ENCODE measurements at places on chromosomes 16 and 17.
A peak's percentile ranks its signal among the peaks of the same experiment; 100 is the strongest.

DNA sequence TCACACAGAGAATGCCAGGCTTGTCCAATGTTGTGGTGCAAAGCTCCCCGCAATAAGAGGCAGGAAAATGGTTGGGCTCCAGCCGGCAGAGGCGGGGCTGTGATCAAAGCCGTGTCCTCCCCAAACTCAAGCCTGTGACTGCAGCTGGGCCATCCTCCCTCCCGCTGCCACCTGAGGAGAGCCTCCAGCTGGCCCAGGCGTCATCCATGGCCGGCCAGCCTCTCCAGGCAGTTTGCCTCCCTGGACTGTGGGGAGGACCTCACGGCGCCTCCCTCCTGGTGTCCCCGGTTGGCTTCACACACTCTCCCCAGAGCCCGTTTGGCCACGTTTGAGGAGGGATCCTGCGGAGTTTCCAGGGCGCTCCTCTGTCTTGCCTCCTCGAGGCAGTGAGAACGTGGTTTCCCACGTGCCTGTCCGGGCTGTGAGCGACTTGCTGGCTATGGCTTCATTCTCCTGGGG is 134.1 kb downstream of the IRF8 start:
- DNase-seq: no peak

- peak; percentile 87 for DNase-seq
Measured at GRCh38 chr17:37047631-37048104, 98.9 kb downstream of the AATF start.

- DNase-seq: no peak
Measured at GRCh38 chr16:47873434-47873833, 282.4 kb downstream of the ABCC12 start.

DNA sequence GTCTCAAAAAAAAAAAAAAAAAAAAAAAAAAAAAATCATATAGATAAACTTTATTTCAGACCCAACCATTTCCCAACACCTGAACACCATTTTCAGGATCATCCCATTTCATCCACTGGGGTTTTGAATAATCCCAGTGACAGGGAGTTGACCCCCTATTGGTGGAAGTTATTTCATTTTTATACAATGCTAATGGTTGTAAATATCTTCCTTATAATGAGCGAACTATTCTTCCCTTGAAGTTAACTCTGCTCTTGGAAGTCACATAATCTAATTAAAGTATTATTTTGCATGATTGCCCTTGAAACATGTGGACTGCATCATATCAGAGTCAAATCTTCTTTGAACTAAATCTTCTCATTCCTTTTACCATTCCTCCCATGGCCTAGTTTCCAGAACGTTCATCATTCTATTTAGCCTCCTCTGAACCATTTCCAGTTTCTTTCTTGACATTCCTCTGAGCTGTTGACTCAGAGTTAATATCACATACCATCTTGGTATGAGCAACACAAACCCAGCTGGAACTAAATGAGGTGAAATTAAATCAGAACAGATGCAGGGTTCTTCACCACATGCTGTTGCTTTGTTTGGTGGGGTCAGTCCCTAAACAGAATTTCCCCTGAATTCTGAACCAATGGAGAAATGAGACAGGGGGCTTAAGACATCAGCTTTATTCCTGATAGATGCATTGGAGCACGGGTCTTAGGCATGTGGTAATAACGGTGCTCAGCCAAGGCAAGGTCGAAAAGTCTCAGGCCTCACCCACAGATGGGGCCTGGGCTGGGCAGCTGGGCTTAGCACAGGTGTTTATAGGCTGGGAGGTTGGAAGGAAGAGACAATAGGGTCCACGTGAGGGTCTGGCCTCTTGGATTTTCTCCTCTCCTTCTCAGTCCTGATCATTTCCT is 8.9 kb downstream of the HSD17B2 start:
- DNase-seq: peak; percentile 76

GRCh38 chr17:29962656-29963055 is 21.2 kb downstream of the EFCAB5 start:
- DNase-seq: no peak

Data from AG20443 (cell line).